HFF-Myc (cell line): ENCODE measurements at places on chromosomes 3 and 15.

DNA sequence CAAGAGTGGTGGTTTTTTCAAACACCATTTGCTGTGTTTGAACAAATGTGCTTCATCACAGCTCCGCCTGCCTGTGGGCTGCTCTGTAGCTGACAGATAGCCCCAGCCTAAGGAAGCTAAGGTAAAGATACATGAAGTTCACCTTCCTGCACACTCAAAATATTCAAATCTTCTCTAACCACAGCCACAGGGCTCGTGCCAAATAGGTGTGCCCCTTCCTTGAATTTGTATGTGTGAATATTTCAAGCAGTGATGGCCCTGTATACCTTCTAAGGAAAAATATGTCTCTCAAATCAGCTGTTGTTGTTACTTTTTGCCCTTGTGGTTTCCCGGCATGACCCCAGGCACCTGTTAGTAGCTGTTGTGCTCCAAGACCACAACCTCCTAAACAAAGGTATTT is 92.8 kb downstream of the CCNL1 start:
- DNase-seq = no peak

DNA sequence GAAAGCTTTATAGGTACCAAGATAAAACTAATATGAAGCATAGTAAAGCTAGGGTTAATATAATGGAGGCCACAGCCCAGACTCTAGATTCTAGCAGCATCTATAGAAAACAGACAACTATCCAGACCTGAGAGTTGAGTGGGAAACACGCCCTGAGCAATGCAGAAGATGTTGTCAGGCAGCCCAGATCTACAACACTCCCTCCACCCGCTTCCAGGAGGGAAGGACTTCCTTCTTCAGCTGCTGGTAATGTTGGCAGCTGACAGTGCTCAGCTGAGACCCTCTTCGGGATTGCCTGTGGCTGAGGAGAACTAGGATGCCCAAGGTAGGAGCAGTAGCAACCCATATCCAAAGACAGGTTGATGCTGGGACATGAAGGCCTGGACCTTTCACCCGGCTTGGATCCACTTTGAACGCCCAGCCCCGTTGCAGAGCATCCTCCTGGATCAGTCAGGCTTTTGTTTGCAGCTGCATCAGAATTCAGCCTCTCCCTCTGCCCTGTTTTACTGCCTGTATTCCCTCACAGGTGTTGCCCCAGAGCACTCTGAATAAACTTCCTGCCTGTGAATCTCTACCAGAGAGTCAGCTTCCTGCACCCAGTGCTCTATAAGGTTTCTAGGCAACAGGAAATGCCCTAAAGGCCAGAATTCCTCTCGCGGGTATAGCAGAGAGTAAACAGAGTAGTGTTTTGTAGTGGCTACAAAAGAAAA is 174.7 kb upstream of the IL12A start:
- DNase-seq = no peak

- DNase-seq = no peak
These were observed 136.8 kb downstream of the TPRG1 start for GRCh38 chr3:189308608-189309007.

- no peak for DNase-seq
These were observed 59.0 kb downstream of the APBA2 start for GRCh38 chr15:28944696-28945300.

- no peak for DNase-seq
These were observed 18.6 kb downstream of the CSTA start for GRCh38 chr3:122343654-122344053.

DNA sequence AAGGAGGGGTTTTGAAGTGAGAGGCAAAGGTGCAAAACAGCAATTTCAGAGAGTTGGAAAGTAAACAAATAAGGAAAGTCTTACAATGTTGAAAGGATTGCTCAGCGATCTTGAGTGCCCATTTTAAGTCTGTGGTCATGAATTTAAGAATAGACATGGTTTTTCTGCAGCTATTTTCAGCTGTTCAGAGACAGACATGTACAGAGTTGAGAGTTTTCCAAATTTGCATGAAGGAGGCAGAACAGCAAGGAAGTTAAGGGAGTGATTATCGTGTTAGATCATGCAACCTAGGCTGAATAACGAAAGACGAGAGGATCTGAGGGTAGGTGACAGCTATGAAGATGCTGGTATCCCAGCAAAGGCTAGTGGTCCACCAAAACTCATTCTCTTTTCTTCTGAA is 37.2 kb downstream of the DET1 start:
- no peak for DNase-seq

- no peak for DNase-seq
These were observed 10.8 kb upstream of the CA12 start for GRCh38 chr15:63392361-63393009.

DNA sequence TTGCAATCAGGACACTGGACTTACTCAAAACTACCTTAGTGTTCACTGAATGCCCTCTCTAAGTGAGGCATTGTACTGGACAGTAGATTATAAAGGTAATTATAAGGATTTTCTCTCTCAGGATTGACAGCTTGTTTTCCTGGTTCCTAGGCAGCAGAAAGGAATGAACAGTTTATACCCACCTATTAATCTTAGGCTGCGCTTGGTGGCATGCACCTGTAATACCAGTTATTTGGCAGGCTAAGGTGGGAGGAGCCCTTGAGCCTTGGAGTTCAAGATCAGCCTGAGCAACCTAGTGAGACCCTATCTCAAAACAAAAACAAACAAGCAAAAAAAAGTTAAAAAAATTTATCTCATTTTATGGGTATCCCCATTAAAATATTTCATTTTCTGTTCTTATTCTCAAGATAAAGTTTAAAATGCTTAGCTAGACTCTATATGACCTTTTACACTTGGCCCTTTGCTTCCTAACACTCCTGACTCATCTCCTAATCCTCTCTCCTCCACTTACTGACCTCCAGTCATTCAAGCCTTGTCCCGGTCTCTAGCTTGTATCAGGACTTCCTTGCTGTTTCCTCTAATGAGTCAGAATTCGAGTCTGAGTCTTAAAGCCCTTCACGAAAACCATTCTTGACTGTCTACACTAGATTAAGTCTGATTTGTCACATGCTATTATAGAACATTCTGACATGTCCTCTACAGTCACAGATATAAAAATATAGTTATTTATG is 348.6 kb downstream of the NLGN1 start:
- DNase-seq = no peak

GRCh38 chr15:74307827-74308811 is 59.3 kb downstream of the CYP11A1 start:
- no peak for DNase-seq

DNA sequence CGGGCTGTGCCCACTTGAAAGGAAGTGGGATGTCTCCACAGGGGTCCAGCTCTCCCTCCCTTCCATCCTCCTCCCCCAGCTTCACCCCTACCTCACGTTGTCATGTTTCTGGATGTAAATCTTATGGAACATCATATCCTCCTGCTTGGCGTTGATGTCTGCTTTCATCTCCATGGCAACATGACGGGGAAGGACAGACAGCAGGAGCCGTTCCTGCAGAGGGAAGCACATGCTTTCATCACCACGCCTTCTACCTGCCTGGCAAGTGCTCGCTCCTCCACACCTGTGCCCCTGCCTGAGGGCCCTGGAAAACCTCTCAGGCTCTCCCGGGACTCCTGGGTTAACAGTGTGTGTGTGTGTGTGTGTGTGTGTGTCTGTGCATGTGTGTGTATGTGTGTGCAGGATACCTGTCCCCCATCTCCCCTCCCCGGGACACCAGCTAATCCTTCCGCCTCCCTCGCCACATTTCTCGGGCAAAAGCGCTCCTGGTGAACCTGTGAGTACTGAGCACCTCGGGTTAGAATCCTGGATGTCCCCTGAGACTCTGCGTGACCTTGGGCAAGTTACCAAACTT is 101.1 kb downstream of the ADCY5 start:
- no peak for DNase-seq

DNA sequence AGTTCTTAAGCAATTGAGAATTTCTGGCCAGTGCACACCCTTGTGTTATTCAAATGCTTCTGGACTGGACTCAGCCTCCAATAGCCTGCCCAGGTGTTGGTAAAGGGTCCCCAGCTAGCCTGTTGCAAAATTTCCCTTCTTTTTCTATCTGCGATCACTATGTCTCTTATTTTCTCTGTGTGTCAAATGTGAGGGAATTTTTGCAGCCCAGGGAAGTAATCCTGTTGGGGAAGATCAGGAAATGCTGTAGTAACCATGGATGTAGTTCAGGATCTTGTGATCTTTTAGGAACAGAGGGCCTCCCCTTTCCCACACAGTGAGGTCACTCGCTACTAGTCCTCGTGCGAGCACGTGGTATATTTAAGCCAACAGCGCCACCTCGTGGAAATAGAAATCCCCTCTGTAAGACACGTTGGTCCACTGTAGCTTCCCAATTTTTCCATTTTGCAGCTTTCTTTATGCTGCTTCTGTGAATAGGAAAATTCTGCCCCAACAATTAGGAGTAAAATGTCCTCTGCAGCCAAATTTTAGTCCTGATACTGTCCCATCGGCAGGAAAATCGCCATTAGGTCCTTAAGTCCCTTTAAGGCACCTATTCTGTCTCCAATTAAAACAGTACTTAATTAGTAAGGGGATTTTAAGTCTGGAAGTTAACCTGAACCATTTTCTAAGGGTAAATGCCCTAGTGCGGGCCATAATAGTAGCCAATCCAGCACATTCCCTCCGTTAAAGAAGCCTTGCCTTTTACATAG is 4.0 kb upstream of the SMCO1 start:
- no peak for DNase-seq

GRCh38 chr3:4376499-4376898 is 73.3 kb downstream of the SETMAR start:
- DNase-seq = no peak

GRCh38 chr15:40567111-40567510 is 2.0 kb upstream of the RPUSD2 start:
- no peak for DNase-seq

GRCh38 chr15:82196353-82196752 is 66.2 kb downstream of the EFL1 start:
- DNase-seq = no peak

DNA sequence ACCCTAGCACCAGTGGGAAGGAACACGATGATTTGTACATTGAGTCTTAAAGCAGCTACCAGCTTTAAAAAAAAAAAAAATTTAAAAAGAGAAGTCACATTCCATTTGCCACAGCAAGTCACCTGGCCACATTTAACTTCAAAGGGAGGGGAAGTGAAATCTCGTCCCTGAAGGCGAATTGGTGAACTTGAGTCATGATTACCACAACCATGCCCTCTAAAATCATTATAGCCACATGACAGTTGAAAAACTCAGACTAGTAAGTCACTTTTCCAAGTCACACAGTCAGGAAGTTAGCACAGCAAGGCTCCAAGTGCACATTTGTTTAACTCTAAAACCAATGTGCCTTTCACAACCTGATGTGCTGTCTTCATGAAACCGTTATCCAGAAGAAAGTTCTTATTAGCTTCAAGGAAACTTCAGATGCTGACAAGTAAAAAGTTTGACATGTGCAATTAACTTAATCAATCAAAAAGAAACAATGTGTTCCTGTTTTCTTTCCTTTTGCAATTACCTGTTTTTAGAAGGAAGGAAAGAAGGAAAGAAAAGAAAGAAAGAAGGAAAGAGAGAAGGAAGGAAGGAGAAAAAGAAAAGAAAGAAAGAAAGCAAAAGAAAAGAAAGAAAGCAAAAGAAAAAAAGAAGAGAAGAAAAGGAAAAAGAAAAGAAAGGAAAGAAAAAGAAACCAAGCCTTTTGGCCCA is 8.3 kb upstream of the THSD4 start:
- DNase-seq = no peak

- DNase-seq = no peak
These were observed 55.5 kb downstream of the SMAD6 start for GRCh38 chr15:66757521-66757920.

- no peak for DNase-seq
These were observed 435.9 kb downstream of the NR2F2 start for GRCh38 chr15:96766366-96766765.

GRCh38 chr3:103127737-103128136 is 692.9 kb downstream of the ZPLD1 start:
- no peak for DNase-seq

DNA sequence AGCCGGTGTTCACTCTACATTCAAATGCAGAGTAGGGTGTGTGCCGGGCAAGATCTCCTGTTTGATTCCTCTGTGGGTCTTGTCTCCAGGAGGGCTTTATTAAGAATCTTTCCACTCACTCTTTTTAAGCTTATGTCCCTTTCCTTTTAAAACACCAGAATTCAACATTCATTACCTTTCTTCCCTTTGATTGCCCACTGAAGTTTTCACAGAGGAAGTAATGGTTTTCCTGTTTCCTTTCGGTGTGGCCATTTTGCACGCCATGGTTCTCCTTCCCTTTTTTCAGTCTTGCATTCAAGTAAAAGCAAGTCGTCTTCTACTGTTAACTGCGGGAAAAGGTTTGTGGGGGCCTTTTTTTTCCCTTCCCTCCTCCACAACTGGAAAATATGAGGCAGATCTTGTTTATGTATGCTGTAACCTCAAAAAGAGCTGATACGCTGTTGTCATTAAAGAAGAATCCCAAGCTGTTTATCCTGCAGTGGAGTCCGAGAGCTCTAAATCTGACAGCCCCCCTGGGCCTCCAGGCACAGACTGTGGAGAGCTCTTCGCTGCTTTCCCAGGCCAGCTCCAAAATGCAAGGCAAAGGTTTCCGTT is 40.5 kb downstream of the FILIP1L start:
- no peak for DNase-seq

DNA sequence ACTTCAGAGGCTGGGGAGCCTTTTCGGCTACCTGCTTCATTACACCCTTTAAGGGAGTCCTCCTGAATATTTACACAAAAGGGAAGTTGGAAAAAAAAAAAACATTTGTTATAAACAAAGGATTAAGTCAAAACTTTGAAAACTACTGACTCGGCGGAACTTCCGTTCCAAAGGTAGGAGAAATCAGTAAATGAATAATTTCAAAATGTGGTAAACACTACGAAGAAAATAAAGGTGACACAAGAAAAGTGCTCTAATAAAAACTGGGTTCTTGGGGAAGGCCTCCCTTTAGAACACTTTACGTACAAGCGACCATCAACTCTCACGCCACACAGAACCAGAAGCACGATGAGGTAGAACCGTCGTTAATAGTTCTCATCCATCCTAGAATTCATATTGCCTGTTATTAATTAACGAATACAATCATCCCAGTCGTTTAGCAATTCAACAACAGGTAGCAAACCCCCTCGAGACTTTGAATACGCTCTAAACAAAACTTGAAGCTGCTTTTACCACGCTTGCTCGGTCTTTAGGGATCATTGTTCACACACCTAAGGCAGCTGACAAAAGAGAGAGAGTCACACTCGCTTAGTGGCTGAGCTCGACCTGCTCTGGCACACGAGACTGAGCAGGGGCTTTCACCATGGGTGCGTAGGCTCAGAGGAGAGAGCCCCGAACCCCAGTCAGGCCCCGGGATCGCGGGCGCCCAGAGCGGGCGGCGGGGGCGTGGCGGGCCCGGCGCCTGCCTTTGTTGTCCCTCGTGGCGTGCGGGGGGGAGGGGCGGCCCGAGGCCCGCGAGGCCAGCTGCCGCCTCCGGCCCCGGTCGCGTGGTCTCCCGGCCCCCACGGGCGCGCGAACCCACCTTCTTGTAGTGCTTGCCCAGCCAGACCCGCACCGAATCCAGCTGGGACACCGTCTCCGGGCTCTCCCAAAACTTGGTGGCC is 680 bp downstream of the SMARCC1 start:
- no peak for DNase-seq
